HFFc6 (cell line): ENCODE measurements at places on chromosomes 4 and X.

DNA sequence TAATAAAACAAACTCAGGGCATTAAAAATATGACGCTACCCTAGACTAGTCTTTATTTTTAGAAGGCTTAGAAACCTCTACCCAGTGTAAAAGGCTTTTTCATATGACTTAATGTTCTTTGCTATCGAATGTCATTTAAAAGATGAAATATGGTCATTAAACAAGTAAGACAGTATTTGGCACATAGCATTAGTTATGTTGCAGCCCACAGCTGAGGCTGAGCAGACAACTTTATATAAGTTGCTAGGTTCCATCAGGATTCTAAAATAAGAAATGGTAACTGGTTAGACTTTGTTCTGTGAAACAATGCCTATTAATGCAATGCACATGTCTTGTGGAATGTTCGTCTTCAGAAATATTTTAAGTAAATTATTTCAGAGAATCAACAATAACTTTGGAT, 10.4 kb upstream of the PRSS12 start:
- DNase-seq: no peak

DNA sequence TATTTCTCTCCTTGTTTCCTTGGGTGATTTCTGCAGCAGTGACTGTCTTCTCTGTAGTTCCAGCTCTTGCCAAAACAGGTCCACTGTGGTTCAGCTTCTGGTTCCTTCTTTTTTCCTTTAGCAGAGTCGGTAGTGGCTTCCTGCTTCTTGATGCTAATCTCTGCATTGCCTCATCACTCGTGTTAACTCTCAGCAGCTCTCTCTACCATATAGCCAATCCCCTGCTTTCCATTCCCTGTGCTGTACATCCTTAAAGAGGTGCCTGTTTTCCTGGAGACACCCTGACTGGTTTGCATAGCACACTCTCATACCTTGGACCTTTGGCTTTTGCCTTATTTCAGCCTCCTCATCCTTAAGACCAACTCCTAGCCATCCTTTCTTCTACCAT, 191.2 kb upstream of the LNX1 start:
- DNase-seq: no peak

DNA sequence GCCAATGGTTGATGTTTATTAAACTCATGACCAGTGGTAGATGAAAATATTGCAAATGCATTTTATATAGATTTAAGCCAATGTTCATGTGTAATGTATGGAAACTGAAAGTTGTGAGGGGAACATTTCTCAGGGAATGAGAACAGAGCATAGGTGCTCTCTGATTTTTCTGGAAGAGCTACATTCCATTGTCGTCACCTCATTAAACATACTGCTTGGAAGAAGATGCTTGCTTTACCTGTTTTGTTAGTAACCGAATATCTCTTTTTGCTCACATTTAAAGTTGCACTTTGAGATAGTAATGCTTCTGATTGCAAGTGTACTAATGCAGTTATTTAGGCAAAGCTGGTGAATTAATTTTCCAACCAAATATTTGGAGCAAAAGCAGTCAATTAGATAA, 93.8 kb upstream of the CLCN4 start:
- no peak for DNase-seq

GRCh38 chrX:103343105-103343504, 13.1 kb downstream of the TCEAL7 start:
- DNase-seq: peak; percentile 32

- DNase-seq: no peak
Measured at GRCh38 chrX:74321191-74321590, 17.2 kb downstream of the ZCCHC13 start.

DNA sequence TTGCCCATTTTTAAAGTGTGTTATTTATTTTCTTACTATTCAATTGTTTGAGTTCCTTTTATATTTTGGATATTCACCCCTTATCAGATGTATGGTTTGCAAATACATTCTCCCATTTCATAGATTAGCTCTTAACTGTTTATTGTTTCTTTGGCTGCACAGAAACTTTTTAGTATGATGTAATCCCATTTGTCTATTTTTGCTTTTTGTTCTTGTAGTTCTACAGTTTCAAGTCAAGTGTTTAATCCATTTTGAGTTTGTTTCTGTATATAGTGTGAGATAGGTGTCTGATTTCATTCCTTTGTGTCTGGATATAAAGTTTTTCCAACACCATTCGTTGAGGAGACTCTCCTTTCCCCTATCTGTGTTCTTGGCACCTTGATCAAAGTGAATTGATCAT, 97.4 kb upstream of the CAMK2D start:
- DNase-seq: no peak

- DNase-seq: no peak
Measured at GRCh38 chrX:10602646-10603045, 17.7 kb downstream of the MID1 start.

GRCh38 chrX:45596188-45596808, 395.6 kb upstream of the DIPK2B start:
- DNase-seq: peak; percentile 13

DNA sequence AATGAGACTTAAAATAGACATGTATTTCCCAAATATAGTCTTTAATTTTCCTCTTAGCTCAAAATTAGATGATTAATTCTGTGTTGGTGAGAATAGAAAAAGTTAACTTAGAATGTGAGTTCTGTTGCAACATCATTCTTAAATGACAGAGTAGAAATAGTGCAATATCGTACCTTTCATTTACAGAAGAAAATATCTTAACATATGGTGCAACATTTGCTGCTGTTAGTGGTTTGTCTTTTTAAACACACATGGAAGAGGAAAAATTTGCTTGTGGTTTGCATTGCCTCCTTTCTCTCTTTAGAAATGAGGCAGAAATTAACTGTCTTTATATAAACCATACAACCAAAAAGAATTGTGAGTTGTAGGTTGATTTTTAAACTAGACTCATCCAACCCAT, 39.3 kb upstream of the FHDC1 start:
- no peak for DNase-seq

- peak; percentile 31 for DNase-seq
Measured at GRCh38 chrX:45295259-45295986, 94.7 kb upstream of the DIPK2B start.

GRCh38 chrX:71637848-71638247, 19.5 kb upstream of the CXCR3 start:
- peak; percentile 35 for DNase-seq

DNA sequence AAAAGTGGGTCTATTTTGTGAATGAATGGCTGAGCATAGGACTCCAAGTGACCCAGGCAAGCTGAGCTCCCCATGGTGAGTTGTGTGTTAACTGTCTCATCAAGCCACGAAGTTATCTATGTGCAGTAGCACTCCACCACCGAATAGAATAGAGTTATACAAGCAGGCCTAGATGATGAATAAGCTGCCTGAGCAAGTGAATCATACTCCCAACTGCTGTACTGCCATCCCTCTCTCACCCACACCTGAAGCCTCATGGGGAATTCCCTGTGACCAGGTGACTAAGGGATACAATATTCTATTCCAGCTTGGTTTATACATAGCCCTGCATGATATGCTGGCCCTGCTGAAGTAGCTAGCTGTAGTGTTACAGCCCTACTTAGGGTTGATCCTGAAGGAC, 38.7 kb downstream of the KDM5C start:
- peak; percentile 55 for DNase-seq

- DNase-seq: no peak
Measured at GRCh38 chr4:169269916-169270809, 593 bp downstream of the SH3RF1 start.

DNA sequence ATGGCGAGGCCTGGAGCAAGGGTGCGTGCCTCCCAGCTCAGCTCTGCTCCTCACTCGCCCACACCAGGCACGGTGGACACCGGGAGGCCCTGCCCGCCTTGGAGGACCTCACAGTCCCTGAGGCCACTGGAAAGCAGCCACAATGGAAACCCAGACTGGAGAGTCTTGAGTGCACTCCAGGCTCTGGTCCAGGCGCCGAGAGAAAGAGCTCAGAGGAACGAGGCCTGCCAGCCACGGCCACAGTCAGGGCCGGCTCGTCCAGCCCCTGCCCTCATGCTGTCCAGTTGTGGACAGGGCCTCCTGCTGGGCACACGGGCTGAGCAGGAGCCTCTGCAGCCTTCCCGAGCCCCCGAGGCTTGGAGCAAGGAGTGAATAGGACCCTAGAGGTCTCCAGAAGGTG, 53.3 kb upstream of the GRPEL1 start:
- no peak for DNase-seq

DNA sequence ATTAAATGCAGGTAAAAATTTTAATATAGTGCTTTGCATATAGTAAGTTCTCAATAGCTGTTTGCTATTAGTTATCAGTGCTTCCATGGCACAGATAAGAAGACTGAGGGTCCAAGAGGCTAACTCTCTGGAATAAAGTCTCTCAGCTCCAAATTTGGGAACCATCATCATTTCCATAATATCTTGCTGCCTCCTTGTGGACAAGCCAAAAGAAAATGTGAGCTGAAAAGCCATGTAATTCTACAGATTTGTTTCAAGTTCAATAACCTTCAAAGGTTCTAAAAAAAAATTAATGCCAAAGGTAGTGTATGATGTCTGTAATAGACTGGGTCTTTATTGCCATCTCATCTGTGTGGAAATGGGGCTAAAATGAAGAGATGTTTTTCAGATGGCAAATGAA, 136.9 kb upstream of the VCX start:
- DNase-seq: peak; percentile 3

GRCh38 chrX:102958794-102959193, 21.7 kb downstream of the RAB40AL start:
- no peak for DNase-seq

DNA sequence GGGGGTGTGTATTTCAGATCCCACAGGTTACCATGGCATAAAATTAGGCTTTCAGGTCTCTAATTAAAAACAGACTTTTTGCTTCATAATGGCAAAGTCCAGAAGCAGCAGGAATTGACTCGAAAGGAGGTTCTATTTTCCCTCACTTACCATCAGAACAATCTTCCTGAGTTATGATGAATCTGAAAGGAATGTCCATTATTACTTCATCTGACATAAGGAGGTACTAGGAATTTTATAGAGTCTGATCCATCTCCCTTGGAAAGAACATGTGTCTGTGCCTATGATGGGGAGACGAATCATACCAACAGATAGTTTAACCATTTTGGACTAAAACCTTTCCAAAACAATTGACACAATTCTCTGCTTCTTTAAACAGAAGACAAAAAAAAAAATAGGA, 206.3 kb upstream of the FGF13 start:
- DNase-seq: no peak

DNA sequence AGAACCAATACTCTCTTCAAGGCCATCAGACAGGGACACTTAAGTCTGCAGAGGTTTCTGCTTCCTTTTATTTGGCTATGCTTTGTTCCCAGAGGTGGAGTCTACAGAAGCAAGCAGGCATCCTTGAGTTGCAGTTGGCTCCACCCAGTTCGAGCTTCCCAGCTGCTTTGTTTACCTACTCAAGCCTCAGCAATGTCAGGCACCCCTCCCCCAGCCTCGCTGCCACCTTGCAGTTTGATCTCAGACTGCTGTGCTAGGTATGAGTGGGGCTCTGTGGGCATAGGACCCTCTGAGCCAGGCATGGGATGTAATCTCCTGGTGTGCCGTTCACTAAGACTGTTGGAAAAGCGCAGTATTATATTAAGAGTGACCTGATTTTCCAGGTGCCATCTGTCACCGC, 12.6 kb upstream of the UGT2B15 start:
- no peak for DNase-seq

DNA sequence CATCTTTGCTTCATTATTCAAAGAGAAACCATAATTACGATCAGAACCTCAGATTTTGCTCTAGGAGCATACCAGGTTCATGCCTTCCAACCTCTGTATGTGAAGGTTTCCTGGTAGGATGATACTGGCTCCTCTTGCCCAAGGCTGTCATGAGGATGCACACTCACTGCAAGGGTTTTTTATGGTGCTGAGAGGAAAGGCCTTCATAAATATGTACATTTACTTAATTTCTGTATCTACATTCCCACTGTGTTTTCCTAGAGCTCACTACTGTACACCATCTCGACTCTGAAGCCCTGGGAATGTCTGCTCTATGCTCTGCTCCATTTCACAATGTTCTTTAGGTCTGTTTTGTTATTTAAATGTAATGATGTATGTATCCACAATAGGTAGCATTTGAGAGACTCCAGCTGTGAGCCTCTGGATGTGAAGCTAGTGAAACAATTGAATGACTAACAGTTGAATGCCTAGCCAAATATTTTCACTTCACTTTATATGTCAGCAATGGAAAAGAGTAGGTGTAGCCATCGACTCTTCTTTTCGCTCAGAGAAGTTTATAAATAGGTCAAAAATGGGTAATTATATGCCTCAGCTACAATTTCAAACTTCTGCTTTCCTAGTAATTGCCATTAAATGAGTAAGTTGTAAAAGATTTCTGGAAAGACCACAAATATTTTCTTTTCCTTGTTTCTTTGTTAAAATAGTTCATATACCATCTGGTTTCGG, 228.0 kb downstream of the PALLD start:
- DNase-seq: peak; percentile 66

- no peak for DNase-seq
Measured at GRCh38 chr4:30362436-30362835, 357.7 kb upstream of the PCDH7 start.

DNA sequence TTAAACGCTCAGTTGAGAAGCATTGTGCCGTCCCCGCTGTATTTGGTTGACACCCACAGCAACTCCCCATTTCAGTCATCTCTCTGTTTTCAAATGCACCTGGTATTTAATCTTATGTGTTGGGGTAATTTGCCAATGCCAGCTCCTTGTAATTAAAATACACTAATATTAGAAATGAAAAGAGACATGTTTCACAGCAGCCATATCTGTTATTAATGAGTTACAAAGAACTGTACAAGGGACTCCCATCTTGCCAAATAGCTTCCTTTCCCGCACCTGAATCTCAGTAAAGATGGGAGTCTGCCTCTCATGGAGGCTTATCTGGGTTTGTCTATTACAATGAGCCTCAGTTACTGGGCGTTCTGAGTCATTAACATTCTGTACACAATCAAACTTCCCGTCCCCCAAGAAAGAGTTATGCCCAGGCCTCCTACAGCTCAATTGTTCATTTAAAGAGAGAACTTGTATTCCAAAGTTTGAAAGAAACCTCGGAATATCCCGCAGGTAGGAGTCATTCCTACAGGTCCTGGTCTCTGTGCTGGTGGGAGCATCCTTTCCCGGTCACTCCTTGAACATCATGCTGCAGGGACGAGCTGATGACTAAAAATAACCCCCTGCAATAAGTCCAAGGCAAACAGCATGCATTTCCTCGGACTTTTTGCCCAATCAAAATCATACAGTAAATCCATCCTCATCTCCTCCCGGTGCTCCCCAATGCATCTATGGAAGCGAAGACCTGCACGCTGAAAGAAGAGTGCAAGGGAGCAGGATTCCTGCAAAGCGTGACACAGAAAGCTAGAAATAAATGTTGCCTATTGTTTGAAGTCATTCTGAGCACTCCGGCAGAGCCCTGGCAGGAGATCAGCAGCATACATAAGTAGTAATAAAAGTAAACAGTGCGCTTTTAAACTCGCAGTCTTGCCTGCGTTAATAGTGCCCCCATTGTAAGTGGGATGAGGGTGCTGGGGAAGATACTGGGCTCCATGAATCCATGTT, 926 bp downstream of the NDP start:
- DNase-seq: no peak

DNA sequence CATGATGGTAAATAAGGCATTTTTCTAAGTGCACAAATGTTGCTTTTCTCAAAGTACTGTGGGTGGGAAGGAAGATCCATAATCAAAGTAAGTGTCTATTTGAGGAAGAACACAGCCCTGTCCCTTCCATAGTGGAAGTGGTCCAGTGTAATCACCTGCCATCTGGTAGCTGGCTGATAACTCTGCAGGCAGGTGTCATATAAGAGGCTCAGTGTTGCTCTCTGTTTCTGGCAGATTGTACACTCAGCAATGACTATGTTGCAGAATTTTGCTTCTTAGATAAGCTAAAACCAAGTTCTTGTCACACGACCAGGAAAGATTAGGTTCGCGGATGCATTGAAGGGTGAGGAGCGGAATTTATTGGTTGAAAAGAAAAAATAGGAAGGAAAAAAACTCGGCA, 20.9 kb downstream of the SAGE1 start:
- DNase-seq: no peak
